Activated CD8-positive, alpha-beta memory T cell treated with anti-CD3 and anti-CD28 coated beads for 1 hour (primary cell): ENCODE measurements at places on chromosomes 1 and 21.

GRCh38 chr21:41932576-41933312, 21.1 kb downstream of the C2CD2 start:
- DNase-seq = no peak

DNA sequence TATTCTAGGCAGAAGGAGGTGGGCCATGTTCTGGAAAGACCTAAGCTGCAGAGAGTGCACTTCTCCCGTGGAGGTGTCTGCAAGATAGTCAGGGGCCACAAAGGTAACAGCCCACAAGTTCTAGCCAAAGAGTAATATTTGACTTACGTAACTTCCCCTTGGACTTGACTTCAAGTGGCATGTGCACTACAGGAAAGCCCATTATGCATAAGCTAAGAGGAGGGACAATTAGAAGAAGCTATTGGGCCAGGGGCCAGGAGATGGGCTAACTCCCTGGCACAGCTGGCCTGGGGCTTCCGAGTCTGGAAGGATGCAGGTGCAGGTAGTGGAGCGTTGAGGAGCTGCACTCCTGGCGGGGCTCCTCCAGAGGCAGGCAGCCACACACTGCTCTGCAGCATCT, 58.3 kb downstream of the ERG start:
- no peak for DNase-seq

GRCh38 chr1:2799811-2800663, 1.5 kb downstream of the TTC34 start:
- DNase-seq = no peak

- DNase-seq = no peak
Measured at GRCh38 chr1:56647106-56647505, 2.0 kb downstream of the PRKAA2 start.

- no peak for DNase-seq
Measured at GRCh38 chr1:153929426-153929825, 6.7 kb upstream of the GATAD2B start.

- no peak for DNase-seq
Measured at GRCh38 chr1:154869351-154870114, 548 bp downstream of the KCNN3 start.

- DNase-seq = no peak
Measured at GRCh38 chr1:19869929-19870328, 12.3 kb upstream of the OTUD3 start.

GRCh38 chr1:68174738-68175113, 57.6 kb downstream of the WLS start:
- no peak for DNase-seq

- DNase-seq = no peak
Measured at GRCh38 chr21:46509741-46510502, 51.2 kb downstream of the DIP2A start.

DNA sequence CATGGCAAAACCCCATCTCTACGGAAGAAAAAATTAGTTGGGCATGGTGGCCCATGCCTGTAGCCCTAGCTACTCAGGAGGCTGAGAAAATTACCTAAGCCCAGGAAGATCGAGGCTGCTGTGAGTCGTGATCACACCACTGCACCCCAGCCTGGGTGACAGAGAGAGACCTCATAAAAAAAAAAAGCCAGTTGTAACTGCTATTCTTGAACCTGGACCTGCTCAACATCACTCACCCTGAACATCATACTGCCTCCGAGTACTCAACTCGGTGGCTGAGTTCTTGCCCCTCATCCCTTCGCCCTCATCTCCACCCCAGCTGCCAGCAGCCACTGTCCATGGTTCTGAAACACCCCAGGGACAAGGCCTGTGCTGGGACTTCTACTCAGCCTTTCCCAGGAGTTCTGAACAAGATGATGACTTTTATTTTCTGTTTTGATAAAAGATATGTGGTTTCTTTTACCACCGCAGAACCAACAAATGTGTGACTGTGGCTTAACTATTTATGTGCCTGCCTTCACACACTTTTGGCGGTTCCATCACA, 5.4 kb upstream of the DISP3 start:
- no peak for DNase-seq

DNA sequence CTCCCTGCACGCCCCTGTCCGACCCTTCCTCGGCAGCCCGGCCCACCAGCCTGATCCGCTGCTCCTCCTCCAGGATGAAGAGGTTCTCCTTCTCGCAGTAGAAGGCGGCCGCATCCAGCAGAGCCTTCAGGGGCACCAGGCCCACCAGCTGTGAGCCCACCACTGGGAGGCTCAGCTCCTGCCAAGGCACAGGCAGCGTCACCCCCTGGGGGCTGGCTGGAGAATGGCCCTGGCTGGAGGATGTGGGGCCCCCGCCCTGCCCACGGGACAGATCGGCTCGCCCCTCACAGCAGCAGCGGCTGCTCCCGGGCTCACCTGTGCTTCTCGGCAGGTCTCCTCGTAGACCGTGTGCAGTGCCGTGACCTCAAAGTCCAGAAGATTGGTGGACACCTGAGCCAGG, 5.3 kb downstream of the FTCD start:
- no peak for DNase-seq
